Placental pericyte (primary cell): ENCODE measurements at places on chromosomes 16 and 17. TPM values are rescaled to one million over a fixed set of nuclear protein-coding genes. Genes with fewer than 3 reads are reported as not detected.

ZNF385C gene
- not detected in 2 replicates for total RNA-seq

AATK gene
- total RNA-seq, result under 0.01 TPM in 1 of 2 replicates, not detected in the other

BOLA2 gene
- 18.8 and 20.6 TPM in 2 replicates for total RNA-seq

C17orf78 gene
- not detected in 2 replicates for total RNA-seq

TMC5 gene
- total RNA-seq, result not detected in 2 replicates

TBC1D26 gene
- total RNA-seq, result not detected in 2 replicates

ODAD4 gene
- total RNA-seq, result 0.57 and 1.3 TPM in 2 replicates

SBK1 gene
- total RNA-seq, result under 0.01 TPM in 1 of 2 replicates, not detected in the other

TERB1 gene
- 0.14 TPM in 1 of 2 replicates, not detected in the other for total RNA-seq

MYCBPAP gene
- total RNA-seq, result 0.14 and 0.44 TPM in 2 replicates

WDR81 gene
- total RNA-seq, result 40.7 and 58.0 TPM in 2 replicates

SPN gene
- not detected in 2 replicates for total RNA-seq

NR1D1 gene
- 2.8 and 3.7 TPM in 2 replicates for total RNA-seq

CFAP119 gene
- 2.2 and 4.9 TPM in 2 replicates for total RNA-seq

TMEM94 gene
- 35.1 and 58.4 TPM in 2 replicates for total RNA-seq

MAPT gene
- total RNA-seq, result under 0.01 and 0.29 TPM in 2 replicates

HASPIN gene
- total RNA-seq, result 0.44 and 19.6 TPM in 2 replicates

SCN4A gene
- total RNA-seq, result under 0.01 TPM in 1 of 2 replicates, not detected in the other

ELP5 gene
- 27.4 and 44.0 TPM in 2 replicates for total RNA-seq

NECAB2 gene
- not detected in 2 replicates for total RNA-seq

ABCA9 gene
- total RNA-seq, result 2.0 TPM in 2 replicates

LGALS9B gene
- total RNA-seq, result not detected in 2 replicates

EVPLL gene
- not detected in 2 replicates for total RNA-seq

SLC16A3 gene
- 347 and 438 TPM in 2 replicates for total RNA-seq

TAT gene
- not detected in 2 replicates for total RNA-seq

ABCC11 gene
- total RNA-seq, result under 0.01 TPM in 2 replicates

SLFN12L gene
- total RNA-seq, result not detected in 2 replicates

MRC2 gene
- 226 and 308 TPM in 2 replicates for total RNA-seq

MT1G gene
- not detected in 2 replicates for total RNA-seq

KAT8 gene
- total RNA-seq, result 35.0 and 35.4 TPM in 2 replicates

PPY gene
- not detected in 2 replicates for total RNA-seq

KLHL10 gene
- under 0.01 TPM in 1 of 2 replicates, not detected in the other for total RNA-seq

ALOX12B gene
- total RNA-seq, result not detected in 2 replicates

KRTAP17-1 gene
- total RNA-seq, result not detected in 2 replicates

P2RX5 gene
- 0.44 and 2.0 TPM in 2 replicates for total RNA-seq

TMEM88 gene
- total RNA-seq, result 1.4 and 10.7 TPM in 2 replicates

SRCIN1 gene
- not detected in 2 replicates for total RNA-seq

HYDIN gene
- total RNA-seq, result 0.14 and 0.22 TPM in 2 replicates

GLYR1 gene
- 40.5 and 57.8 TPM in 2 replicates for total RNA-seq

NAGS gene
- total RNA-seq, result 0.66 and 1.4 TPM in 2 replicates

LRRC75A gene
- total RNA-seq, result 0.72 and 0.88 TPM in 2 replicates

SYCE1L gene
- total RNA-seq, result 0.22 TPM in 1 of 2 replicates, not detected in the other

CCDC200 gene
- total RNA-seq, result not detected in 2 replicates

CCL22 gene
- total RNA-seq, result not detected in 2 replicates

SLC16A11 gene
- total RNA-seq, result 1.1 TPM in 1 of 2 replicates, not detected in the other

PSMD11 gene
- 84.3 and 155 TPM in 2 replicates for total RNA-seq

GP1BA gene
- under 0.01 TPM in 1 of 2 replicates, not detected in the other for total RNA-seq

ALG1 gene
- total RNA-seq, result 37.6 and 50.5 TPM in 2 replicates

NEUROD2 gene
- total RNA-seq, result not detected in 2 replicates

MT4 gene
- not detected in 2 replicates for total RNA-seq

NACA2 gene
- total RNA-seq, result not detected in 2 replicates

MARF1 gene
- 18.3 and 28.9 TPM in 2 replicates for total RNA-seq

HAGHL gene
- 8.3 and 23.4 TPM in 2 replicates for total RNA-seq

DNAI2 gene
- not detected in 2 replicates for total RNA-seq

GNAO1 gene
- total RNA-seq, result 0.22 and 0.29 TPM in 2 replicates

CSH2 gene
- 0.14 TPM in 1 of 2 replicates, not detected in the other for total RNA-seq

PMP22 gene
- 7.0 and 17.8 TPM in 2 replicates for total RNA-seq
